ENCODE measurements at places on chromosomes 1 and 21.

- no peak for DNase-seq
Measured at GRCh38 chr1:177311586-177311985, 140.8 kb downstream of the BRINP2 start.

- DNase-seq = no peak
Measured at GRCh38 chr1:229110986-229111385, 159.9 kb upstream of the RAB4A start.

GRCh38 chr1:5466487-5466886, 525.7 kb downstream of the NPHP4 start:
- DNase-seq = no peak

- DNase-seq = no peak
Measured at GRCh38 chr21:42135386-42136052, 64.4 kb downstream of the UMODL1 start.

DNA sequence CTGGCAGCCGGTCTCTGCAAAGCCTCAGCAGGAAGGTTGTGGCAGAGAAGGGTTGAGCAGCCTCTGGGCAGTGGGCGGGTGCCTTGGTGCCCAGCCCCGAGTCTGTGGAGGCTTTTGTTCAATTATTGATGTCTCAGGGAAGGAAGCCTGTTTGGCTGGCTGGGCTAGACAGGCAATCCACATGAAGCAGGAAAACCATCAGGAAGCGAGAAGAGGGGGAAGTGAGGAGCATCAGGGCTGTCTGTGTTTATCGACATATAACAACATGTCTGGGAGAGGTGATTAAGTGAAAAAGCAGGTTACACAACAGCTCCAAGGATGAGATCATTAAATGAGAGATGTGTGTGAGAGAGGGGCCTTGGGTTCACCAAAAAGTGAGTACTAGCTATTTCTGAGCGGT, 105.4 kb downstream of the UBE2U start:
- DNase-seq = no peak

GRCh38 chr1:111837393-111837792, 81.7 kb downstream of the DDX20 start:
- DNase-seq = no peak

DNA sequence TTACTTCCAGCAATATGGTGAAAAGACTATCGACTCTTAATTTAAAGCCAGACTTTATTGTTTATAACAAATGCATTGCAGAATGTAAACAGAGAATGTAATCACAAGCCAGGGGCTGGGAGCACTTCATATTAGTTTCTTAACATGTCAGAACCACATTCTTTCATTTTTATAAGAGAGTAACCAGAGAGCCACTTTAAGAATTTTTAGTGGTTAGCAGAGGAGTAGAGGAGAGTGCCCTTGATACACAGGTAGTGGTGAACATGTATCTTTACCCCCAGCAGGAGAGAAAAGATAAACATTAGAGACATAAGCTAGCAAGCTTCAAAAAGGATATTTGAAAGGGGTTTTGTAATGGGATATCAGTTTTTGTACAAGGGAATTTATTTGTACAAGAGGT, 11.1 kb downstream of the AMY2B start:
- DNase-seq = no peak

Data from T-helper 1 cell (primary cell).